AG04449 (cell line): ENCODE measurements at places on chromosomes 6 and 20.

DNA sequence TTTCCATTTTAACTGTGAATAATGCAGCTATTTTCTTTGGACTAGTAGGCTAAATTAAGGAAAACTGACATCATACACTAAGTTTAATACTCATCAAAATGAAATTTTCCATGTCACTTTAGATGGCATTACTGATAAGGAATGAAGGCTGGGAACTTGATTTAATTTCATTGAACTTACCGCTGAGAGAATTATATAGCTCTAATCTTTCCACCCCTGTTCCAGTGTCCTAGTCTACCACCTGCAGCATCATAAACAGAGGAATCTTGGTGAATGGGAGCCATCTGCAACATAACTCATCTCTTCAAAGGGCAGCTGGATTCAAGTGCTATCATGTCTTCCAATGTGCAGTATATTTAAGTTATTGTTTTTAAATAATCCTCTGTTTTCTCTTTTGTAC is 1395.2 kb downstream of the EPHA7 start:
- no peak for DNase-seq

DNA sequence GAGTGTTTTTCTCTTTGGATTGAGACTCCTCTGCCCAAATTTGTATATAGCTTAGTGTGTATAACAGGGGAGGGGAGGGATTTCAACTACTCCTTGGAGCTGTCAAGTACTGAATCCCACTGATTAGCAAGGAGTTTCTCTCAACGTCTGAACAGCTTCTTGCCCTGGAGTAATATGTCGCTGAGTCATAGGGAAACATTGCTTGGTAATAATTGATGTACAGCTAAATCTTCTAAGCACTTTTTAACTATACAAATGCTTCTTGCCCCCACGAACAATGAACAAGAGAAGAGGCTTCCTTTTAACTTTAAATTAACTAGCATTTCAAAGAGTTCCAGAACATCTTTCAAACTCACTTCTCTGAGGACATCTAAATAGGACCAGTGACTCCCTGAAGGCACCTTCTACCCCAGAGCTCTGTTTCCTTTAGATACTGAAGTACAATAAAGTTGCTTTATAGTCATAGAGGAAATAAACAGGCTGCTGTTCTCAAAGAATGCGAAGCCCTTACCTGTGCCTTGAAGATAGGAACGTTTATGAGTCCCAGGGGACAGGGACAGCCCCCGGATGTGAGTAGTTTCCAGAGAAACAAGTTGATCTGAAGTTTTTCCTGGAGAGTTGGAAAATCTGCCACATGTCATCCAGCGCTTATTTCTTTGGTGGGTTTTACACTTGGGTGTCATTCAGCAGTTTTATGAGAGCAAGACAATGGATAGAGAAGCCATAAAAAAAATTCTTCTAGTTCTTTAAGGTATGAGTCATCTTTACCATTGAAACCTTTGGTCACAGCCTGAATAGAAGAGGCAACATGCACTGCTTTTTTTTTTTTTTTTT is 462.5 kb upstream of the BTBD3 start:
- DNase-seq, result peak; percentile 49

DNA sequence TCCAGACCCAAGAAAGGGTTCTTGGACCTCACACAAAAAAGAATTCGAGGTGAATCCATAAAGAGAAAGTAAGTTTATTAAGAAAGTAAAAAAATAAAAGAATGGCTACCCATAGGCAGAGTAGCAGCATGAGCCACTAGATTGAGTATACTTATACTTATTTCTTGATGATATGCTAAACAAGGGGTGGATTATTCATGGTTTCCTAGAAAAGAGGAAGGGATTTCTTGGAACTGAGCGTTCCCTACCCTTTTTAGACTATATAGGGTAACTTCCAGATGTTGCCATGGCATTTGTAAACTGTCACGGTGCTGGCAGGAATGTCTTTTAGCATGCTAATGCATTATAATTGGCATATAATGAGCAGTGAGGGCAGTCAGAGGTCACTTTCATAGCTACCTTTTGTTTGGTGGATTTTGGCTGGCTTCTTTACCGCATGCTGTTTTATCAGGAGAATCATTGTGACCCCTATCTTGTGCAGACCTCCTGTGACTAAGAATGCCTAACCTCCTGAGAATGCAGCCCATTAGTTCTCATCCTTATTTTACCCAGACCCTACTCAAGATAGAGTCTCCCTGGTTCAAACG is 44.3 kb downstream of the TENT5A start:
- DNase-seq, result no peak

DNA sequence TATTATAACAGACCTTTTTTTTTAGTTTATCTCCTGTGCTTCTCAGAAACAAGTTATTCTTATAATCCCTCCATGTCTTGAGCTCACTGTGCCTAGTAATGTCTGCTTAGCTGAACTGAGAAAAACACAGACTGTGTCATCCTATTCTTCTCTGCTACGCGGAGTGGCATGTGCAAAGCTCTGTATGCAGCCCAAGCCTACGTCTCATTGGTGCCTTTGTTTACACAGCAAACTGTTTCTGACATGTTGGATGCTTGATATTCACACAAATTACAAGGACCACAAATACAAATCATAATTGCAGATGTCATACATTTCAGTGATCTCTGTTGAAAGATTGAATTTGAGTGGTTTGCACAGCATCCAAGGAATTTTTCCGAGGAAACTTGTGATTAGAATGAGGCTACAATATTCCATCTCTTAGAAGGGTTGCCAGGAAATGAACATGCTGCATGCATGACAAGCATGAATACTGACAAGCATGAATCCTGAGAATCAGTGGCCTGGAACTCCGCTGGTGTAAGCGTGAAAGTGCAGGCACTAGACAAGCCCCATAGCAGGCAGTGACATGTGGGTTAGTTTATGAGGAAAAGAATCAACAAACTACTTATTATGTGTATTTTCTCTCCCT is 128.4 kb upstream of the SGK1 start:
- no peak for DNase-seq

DNA sequence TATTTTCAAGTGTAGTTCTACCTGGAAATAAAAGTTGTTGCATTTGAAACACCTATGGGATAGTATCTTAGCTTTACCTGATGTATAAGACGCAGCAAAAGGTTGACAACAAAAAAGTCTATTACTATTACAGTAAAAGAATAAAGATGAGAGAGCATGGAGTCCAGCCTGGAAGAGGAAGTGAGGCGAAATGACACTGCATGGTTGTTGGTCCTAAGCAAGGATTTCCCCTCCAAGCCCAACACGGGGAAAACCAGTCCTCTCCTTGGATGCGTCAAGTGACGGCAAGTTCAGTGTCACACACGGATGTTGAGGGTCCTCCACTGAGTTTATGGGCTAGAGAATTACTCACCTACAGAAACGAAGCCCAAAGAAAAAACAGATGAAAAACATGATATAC is 51.7 kb downstream of the COL11A2 start:
- DNase-seq, result no peak

DNA sequence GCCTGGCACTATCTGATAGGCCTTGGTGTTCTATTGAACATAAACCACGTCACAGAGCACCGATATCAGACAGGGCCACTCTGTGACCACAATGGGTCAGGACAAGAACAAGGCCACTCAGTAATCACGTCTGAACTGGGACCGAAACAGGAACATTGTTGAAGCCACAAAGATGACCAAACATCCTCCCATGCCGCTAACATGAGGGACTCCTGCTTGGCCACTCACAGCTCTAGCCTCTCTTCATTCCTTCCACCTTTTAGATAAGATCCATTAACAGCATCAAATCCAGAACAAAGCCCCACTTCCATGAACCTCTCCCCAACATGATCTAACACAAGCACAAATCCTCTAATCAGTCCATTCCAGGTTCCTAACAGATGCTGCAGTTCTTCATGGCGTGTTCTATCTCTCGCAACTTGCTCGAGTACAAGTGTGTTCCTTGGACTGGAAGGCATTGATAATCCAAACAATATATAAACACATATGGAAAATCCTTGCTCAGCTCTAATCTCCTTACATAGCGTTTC is 7.4 kb downstream of the SIRT5 start:
- no peak for DNase-seq

DNA sequence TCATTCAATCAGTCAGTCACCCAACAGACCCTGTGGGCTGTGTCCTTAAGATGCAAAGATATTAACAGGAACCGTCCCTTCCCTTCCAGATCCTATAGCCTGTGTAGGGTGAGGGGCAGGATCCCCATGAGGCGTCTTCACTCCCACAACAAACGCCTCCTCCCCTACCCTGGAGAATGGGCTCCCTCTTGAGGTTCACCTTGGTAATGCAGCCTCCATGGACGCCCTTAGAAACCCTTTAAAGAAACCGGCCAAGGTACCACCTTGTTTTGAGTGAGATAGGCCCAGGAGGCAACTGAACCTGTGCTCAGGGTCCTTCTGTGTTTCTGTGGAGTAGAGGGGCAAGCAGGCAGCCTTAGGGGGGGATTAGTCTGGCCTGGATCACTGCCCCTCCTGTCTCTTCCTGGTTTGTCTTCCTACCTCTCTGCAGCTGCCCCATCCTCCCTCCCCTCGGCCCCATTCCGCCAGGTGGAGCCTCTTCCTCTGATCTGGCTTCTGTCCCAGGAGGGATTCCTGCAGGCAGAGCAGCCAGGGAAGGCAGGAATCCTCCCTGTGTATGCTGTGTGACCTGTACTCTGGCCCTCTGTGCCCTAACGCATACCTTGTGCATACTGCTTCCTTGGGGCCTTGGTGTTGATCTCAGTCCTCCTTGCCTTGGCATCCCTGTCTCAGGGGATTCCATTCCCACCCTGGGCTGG is 6.6 kb upstream of the GUCA1A start:
- DNase-seq, result no peak

DNA sequence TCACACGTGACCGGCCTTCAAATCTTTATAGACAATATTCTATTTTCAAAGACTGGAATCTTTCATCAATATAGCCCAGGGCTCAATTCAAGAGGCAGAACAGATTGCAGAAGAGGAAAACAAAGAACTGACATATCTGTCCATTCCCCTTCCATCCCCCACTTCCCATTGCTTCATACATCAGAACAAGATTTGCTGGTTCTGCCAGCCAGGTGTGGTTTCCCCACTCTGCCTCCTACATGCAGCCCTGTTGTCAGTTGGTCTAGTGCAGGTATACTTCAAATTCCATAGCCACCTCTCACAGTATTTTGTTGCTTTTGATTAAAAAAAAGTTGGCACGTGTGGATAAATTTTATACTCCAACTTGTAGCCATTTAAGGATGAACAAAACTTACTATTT is 174.9 kb downstream of the CD109 start:
- no peak for DNase-seq

- DNase-seq, result no peak
Measured at GRCh38 chr20:20051767-20052073, 546 bp downstream of the CRNKL1 start.

- DNase-seq, result no peak
Measured at GRCh38 chr20:8299921-8300320, 167.9 kb downstream of the PLCB1 start.

GRCh38 chr6:163364641-163365040 is 49.9 kb upstream of the QKI start:
- no peak for DNase-seq

DNA sequence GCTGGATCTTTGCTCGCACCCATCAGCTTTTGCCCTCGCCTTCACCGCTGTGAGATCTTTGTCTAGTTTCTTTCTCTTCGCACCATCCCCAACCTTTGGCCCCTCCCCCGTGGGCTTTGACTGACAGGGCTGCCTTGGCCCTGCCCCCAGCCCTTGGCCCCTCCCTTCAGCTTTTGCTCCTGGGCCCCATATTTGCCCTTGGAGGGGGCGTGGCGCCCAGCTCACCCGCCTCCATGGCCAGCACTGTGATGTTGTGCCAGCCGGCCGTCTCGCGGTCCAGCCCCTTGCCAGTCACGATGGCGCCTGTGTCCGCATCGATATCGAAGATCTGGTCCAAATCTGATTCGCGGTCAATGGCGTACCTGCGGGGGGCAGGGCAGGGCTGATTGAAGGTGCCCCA is 81.1 kb downstream of the CD40 start:
- DNase-seq, result no peak

DNA sequence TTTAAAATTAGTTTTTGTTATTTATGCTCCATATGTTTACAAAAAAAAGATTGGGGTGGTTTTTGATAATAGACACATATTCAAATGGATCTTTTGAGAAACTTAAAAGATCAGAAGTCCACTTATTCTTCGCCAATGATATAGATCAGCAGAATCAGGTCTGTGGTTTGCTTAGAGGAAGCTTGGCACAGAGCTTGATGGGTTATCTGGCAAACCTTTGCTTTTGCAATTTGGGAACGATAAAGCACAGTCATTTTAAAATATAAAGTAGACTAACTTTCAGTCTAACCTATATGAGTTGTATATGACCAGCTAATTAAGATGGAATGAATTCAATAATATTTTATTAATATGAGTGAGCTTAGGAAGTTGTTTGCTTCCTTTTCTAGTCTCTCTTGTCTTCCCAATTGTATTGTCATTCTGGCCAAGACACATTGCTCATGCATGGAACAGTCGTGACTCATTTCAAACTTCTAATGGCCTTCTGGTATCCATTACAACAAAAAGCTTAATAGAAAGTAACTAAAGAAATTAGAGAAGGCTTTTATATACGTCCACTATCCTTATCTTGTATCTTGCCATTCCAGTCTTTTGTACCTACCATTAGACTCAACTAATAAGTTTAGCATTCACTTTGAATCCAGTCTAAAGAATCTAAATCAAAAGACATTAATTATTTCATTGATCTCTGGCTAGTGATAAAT is 118.7 kb downstream of the TBX18 start:
- DNase-seq, result no peak

- DNase-seq, result no peak
Measured at GRCh38 chr6:142008781-142009180, 123.9 kb upstream of the GJE1 start.

GRCh38 chr6:107129370-107129925 is 14.1 kb upstream of the BEND3 start:
- no peak for DNase-seq

DNA sequence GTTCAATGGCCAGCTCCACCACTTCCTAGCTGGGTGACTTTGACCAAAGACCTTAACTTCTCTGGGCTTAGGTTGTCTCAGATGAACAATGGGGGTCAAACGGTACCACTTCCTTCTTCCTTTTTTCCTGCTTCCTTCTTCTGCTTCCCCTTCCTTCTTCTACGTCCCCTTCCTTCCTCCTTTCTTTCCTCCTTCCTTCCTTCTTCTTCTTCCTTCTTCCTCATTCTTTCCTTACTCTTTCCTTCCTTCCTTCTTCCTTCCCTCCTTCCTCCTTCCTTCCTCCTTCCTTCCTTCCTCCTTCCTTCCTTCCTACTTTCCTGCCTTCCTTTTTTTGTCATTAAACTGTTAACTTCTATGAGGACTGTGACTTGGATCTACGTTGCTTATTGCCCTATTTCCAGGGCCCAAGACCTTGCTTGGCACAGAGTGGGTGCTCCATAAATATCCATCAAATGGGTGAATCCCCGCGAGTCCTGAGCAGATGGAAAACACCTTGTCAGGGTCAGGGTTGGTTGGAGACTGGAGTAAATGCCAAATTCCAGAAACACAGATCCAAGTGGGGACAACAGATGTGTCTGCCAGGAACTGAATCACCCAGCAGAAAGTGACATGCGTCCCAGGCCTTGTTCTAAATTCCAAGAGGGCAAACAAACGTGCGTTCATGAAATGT is 243.3 kb downstream of the PREX1 start:
- no peak for DNase-seq
